ENCODE measurements at places on chromosomes 5 and 9. TPM values are rescaled to one million over a fixed set of nuclear protein-coding genes. Genes with fewer than 3 reads are reported as not detected.

HTR4 gene
- total RNA-seq = not detected

GRCh38 chr5:82176115-82176814 is 101.9 kb downstream of the RPS23 start:
- no peak overlapping the region for H3K4me3 ChIP-seq
- DNase-seq = no peak
- H3K36me3 ChIP-seq = peaks cover 2% of the 10 kb centered on the region

DNA sequence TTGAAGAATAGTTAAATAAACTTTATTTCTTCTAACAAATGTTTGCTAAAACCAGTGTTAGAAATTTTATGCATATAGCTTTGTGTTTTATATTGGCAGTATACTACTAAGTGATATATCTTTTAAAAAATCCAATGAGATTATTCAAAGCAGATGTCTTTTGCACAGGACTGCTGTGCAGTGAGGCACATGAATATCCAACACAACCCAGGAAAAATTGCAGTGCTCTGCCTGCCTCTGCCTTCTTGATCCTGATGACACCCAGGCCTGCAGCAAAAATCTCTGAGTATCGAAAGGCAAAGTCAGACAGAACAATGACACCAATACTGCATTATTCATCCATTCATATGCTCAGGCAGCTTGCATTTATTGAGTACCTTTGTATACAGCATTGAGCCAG is 1076.5 kb upstream of the ARRDC3 start:
- no peak overlapping the region for H3K27ac ChIP-seq
- no peak for DNase-seq
- no peaks in the 10 kb centered on the region for H3K36me3 ChIP-seq
- H3K4me3 ChIP-seq = no peak overlapping the region
- no peaks in the 10 kb centered on the region for H3K27me3 ChIP-seq

DNA sequence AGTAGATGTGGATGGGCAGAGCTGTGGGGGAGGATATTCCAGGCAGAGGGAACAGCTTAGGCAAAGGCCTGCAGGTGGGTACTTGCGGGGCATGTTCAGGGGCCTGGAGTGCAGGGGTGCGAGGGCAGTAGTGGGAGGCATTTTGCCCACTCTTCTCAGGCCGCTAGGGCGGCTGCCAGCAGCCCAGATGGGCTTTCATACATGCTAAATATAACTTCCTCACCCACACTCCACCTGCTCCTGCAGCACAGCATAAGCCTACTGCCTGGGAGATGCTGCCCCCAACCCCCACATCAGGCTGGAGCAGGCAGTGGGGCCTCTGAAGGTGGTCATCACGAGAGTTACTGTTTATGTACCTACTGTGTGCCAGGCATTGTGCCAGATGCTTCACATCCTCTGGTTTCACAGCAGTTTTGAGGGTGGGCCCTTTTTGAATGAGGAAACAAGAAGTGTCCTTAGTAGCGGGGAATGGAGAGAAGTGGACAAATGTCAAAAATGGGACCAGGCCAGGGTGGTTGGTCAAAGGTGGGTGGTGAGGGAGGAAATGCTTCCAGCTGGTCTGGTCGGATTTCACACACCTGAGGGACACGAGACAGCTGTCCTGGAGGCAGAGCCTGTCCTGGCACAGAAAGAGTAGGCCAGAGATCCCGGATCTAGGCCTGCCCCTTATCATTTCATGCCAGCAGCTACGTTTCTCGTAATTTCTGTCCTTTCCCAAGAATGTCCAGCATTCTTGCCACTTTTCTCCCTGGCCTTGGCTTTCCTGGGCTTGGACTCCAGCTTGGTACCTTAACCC is 12.1 kb downstream of the RGS14 start:
- H3K4me1 ChIP-seq = peaks cover 72% of the 10 kb centered on the region
- H3K27me3 ChIP-seq = no peaks in the 10 kb centered on the region
- no peak for DNase-seq
- H3K36me3 ChIP-seq = peaks cover 71% of the 10 kb centered on the region
- no peak overlapping the region for H3K4me3 ChIP-seq
- H3K27ac ChIP-seq = peak overlapping the region; percentile 32

DNA sequence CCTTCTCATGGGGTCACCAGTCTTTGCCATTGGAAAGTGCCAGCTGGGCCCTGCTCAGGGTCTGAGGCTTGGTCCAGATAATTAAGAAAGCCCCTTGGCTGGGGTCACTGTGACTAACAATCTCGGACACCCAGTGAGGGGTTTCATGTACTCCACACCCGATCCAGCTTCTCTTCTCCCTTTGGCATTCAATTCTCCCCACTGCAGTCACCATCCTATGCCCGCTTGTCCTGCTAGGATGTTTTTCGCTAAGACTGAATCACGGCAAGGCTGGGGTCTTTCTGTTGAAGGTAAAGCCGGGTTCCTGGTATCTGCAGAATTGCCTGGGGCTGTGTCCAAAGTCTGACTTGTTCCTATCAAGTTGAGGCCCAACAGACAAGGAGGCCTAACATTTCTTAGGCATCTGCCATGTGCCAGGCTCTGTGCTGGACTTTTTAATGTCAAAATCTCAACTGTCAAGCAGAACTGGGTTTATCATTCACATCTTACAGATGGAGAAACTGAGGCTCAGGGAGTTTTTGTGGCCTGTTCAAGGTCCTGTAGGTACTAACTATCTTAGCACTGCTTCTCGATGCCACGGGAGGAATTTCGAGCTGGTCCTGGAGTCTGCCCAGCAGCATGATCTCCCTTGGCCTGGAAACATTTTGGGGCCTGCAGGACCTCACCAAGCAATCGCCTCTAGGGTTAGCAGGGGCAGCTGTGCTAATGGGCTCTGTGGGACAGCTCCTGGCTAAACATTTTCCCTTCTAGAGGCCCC is 142.0 kb upstream of the ALDH1B1 start:
- H3K4me1 ChIP-seq = no peaks in the 10 kb centered on the region
- no peak overlapping the region for H3K4me3 ChIP-seq
- H3K36me3 ChIP-seq = no peaks in the 10 kb centered on the region
- H3K27ac ChIP-seq = no peak overlapping the region
- peaks cover 4% of the 10 kb centered on the region for H3K27me3 ChIP-seq

Data from activated CD8-positive, alpha-beta T cell treated with anti-CD3 and anti-CD28 coated beads, Interleukin-2, amount 10 ng/mL, durations not matched to agents 7 days and 5 days (primary cell).